ENCODE measurements at places on chromosomes 2 and 18. TPM values are rescaled to one million over a fixed set of nuclear protein-coding genes. Genes with fewer than 3 reads are reported as not detected.

- no peak overlapping the region for H3K4me3 ChIP-seq
- H3K36me3 ChIP-seq, result no peaks in the 10 kb centered on the region
- no peaks in the 10 kb centered on the region for H3K4me1 ChIP-seq
- H3K27me3 ChIP-seq, result peaks cover 19% of the 10 kb centered on the region
- no peak overlapping the region for H3K27ac ChIP-seq
Observed at GRCh38 chr18:48304906-48305693, 104.1 kb downstream of the ZBTB7C start.

- H3K36me3 ChIP-seq, result no peaks in the 10 kb centered on the region
- H3K4me1 ChIP-seq, result no peaks in the 10 kb centered on the region
- DNase-seq, result no peak
- H3K4me3 ChIP-seq, result no peak overlapping the region
- no peak overlapping the region for H3K27ac ChIP-seq
Observed at GRCh38 chr2:40160751-40161218, 291.1 kb downstream of the SLC8A1 start.

DNA sequence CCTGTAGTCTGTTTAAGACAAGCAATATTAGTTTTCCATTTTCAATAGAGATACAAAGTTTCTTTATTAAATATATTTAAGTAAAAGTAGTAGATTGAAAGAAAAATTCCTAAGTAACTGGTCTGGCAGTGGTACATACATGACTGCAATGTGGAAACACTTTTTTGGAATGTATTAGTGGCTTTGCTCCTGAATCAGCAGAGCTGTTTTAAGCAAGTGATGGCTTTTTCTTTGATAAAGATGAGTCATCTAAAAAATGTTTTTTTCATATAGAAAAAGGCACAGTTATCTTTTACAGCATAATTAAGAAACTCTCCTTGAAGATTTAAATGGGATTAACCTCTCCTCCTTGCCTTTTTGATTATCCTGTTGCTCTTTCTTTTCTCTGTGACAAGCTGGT, 34.9 kb downstream of the KDM3A start:
- peaks cover 46% of the 10 kb centered on the region for H3K36me3 ChIP-seq
- peaks cover 18% of the 10 kb centered on the region for H3K4me1 ChIP-seq
- peak; percentile 80 for DNase-seq
- no peak overlapping the region for H3K4me3 ChIP-seq
- H3K27ac ChIP-seq, result peak overlapping the region; percentile 31

GRCh38 chr2:151762694-151763093, 28.4 kb upstream of the NEB start:
- H3K27me3 ChIP-seq, result no peaks in the 10 kb centered on the region
- no peaks in the 10 kb centered on the region for H3K36me3 ChIP-seq
- H3K4me3 ChIP-seq, result no peak overlapping the region
- H3K27ac ChIP-seq, result no peak overlapping the region
- no peaks in the 10 kb centered on the region for H3K4me1 ChIP-seq

DNA sequence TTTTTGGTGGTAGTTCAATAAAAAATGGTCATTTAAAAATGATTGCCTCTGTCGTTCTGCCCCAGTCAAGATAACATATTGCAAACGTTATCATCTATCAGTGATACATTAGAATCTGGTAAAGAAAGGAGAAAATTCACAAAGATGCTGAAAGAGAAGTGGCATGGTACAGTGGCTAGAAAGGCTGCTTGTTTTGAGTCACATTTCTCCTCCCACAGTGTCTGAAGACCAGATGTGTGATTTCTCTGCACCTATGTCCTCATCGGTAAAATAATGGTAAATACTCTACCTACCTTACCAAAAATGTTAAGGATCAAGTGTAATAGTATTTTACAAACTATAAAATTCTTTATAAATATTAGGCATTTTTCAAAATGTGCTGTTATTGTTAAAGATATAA, 76.1 kb upstream of the NOSTRIN start:
- no peaks in the 10 kb centered on the region for H3K27me3 ChIP-seq
- H3K27ac ChIP-seq, result no peak overlapping the region
- DNase-seq, result no peak
- H3K4me3 ChIP-seq, result no peak overlapping the region
- peaks cover 12% of the 10 kb centered on the region for H3K4me1 ChIP-seq

DNA sequence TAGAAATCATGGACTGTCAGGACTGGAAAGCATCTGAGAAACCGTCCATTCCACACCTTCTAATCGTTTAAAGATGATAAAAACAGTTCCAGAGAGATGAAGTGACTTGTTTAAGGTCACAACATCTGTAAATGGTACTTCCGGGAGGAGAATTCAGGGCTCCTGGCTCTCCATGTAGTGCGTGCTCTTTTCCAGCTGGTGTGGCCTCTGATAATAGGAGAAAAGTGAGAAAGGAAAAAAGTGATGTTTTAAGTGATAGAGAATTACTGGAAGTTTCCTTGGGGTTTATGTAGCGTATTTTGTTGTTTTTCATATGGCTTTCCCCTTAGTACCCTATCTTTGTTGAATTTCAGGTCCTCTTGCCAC, 663 bp downstream of the C2orf49 start:
- DNase-seq, result no peak
- peak overlapping the region; percentile 92 for H3K4me3 ChIP-seq
- H3K4me1 ChIP-seq, result peaks cover 17% of the 10 kb centered on the region
- peaks cover 19% of the 10 kb centered on the region for H3K36me3 ChIP-seq
- H3K27me3 ChIP-seq, result no peaks in the 10 kb centered on the region

Gene ANKRD30B
- total RNA-seq, result not detected

GRCh38 chr2:6924924-6925409, 7.8 kb downstream of the RNF144A start:
- H3K36me3 ChIP-seq, result no peaks in the 10 kb centered on the region
- no peak overlapping the region for H3K4me3 ChIP-seq

- H3K4me1 ChIP-seq, result peaks cover 6% of the 10 kb centered on the region
- no peak overlapping the region for H3K27ac ChIP-seq
- H3K4me3 ChIP-seq, result no peak overlapping the region
- DNase-seq, result no peak
- H3K27me3 ChIP-seq, result no peaks in the 10 kb centered on the region
Observed at GRCh38 chr2:16330982-16331381, 334.7 kb downstream of the CYRIA start.

DNA sequence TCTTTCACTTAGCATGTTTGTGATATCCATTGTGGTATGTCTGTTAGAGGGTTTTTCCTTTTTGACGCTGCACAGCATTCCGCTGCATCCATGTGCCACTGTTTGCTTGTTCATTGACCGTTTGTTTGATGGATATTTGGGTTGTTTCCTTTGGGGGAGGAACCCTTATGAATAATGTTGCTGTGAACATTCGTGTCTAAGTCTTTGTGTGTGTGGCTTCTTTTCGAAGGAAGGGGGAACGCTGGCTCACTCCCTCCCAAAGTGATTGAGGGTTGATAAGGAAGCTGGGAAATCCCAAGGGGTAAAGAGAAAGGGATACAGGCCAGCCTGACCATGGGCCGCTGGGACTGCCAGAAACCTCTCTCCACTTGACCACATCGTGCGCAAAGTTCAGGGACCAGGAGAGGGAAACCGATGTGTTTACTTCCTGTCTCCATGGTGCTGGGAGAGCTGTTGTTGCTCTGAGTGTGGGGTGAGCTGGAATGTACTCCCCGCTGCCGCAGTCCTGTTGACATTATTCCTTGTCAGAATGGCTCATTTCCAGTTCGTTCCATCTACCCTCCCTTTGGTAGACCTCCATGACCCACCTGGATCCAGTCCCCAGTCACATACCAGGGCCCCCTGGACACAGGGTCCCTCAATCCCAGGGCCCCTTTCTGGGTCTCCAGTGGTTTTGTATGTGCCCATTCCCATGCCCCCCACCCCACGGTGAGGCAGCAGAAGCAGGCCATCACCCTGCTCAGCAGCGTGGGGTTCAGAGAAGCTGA, 39.6 kb downstream of the HS1BP3 start:
- no peaks in the 10 kb centered on the region for H3K27me3 ChIP-seq
- H3K27ac ChIP-seq, result peak overlapping the region; percentile 44
- H3K4me1 ChIP-seq, result peaks cover 35% of the 10 kb centered on the region
- peak; percentile 98 for DNase-seq
- no peaks in the 10 kb centered on the region for H3K36me3 ChIP-seq

DNA sequence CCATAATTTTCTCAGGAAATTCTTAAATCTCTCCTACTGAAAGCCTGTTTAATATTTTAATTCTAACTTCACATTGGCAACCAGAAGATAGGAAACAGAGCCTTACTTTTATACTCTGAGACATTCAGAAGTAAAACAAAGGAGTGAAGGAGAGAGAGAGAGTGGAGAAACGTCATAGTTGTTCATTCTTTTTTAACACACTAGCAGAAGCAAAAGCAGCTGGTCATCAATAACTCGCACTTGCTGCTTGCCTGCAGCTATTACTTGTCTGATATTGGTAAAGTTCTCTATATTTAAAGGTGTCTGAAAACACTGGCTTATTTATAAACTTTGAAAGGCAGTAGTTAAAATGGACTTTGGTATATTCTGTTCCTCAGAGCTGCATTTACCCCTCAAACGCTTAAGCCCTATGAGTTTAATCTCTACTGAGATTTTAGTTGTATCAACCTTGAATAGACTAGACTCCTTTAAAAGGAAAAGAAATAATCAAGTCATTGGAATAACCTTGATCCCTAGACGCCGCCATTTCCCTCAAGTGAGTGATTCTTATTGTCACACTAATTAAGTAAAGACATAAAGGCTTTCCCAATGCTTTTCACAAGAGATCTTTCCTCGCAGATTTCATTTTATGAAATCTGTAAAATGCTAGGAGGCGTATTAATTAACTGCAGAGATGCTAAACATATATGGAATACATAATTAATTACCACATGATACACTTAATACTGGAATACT, 182.0 kb downstream of the PID1 start:
- H3K27ac ChIP-seq, result no peak overlapping the region
- no peak for DNase-seq
- no peaks in the 10 kb centered on the region for H3K4me1 ChIP-seq
- H3K36me3 ChIP-seq, result no peaks in the 10 kb centered on the region
- no peaks in the 10 kb centered on the region for H3K27me3 ChIP-seq
- H3K4me3 ChIP-seq, result no peak overlapping the region

- DNase-seq, result no peak
- H3K27ac ChIP-seq, result no peak overlapping the region
- H3K4me3 ChIP-seq, result no peak overlapping the region
Observed at GRCh38 chr2:98464772-98465310, 20.2 kb downstream of the INPP4A start.

- no peak overlapping the region for H3K27ac ChIP-seq
- no peaks in the 10 kb centered on the region for H3K4me1 ChIP-seq
- H3K36me3 ChIP-seq, result no peaks in the 10 kb centered on the region
- H3K4me3 ChIP-seq, result no peak overlapping the region
- peaks cover 2% of the 10 kb centered on the region for H3K27me3 ChIP-seq
Observed at GRCh38 chr2:47616506-47616905, 166.4 kb upstream of the MSH6 start.

GRCh38 chr2:29597035-29597434, 324.4 kb downstream of the ALK start:
- no peaks in the 10 kb centered on the region for H3K27me3 ChIP-seq
- no peak for DNase-seq
- H3K27ac ChIP-seq, result no peak overlapping the region

Gene LIPT1
- total RNA-seq, result 3.4 TPM

Gene NYAP2
- 0.19 TPM for total RNA-seq

Gene AQP12A
- total RNA-seq, result not detected

Gene CFC1
- not detected for total RNA-seq

Gene FLACC1
- 1.7 TPM for total RNA-seq

- peaks cover 17% of the 10 kb centered on the region for H3K4me1 ChIP-seq
- no peak overlapping the region for H3K4me3 ChIP-seq
- no peaks in the 10 kb centered on the region for H3K36me3 ChIP-seq
- no peaks in the 10 kb centered on the region for H3K27me3 ChIP-seq
- no peak overlapping the region for H3K27ac ChIP-seq
Observed at GRCh38 chr2:47251404-47251675, 96.2 kb upstream of the STPG4 start.

DNA sequence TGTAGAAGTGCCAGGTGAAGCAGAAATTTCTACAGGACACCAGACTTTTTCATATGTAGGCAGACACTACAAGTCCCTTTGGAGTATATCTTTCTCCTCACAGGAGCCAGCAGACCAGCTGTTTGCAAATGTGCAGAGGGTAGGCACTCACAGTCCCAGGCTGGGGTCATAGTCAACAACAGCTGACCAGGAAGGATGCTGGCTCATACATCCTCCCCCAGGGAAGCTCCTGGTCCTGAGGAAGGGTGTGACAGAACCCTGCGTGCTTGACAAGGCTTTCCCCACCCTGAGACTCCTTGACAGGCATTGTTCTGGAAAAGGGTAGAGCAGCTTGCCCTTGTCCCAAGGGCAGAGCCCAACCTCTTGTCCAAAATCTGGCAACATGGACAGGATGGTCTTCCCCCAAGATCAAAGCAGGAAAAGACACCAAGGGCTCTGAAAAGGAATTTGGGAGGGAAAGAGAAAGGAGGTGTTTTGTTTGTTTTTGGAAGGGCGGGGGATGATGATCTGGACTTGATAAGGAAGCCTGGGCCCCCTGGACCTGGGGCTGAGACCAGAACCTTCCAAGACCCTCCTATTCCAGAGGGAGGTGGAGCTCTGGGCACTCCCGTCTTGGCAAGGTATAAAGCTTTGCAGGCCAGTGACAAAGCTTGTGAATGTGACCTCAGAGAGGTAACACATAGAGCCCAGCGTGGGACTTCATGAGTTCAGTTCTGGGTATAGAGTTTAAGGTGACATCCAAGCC, 87.1 kb downstream of the GFPT1 start:
- no peak overlapping the region for H3K27ac ChIP-seq
- no peaks in the 10 kb centered on the region for H3K27me3 ChIP-seq
- no peak overlapping the region for H3K4me3 ChIP-seq
- no peaks in the 10 kb centered on the region for H3K36me3 ChIP-seq
- no peak for DNase-seq

All from astrocyte (in vitro differentiated cells and primary cell).